ENCODE measurements at places on chromosomes 16 and 17. TPM values are rescaled to one million over a fixed set of nuclear protein-coding genes. Genes with fewer than 3 reads are reported as not detected.

The IL17C gene
- polyA plus RNA-seq, result not detected

The CHST4 gene
- polyA plus RNA-seq, result not detected

The SLC2A4 gene
- polyA plus RNA-seq, result 1.5 TPM

The HOXB7 gene
- polyA plus RNA-seq, result 6.6 TPM

The BICDL2 gene
- polyA plus RNA-seq, result 2.5 TPM

- peak; percentile 64 for DNase-seq
Observed at GRCh38 chr17:29722411-29723198, 99.9 kb upstream of the CORO6 start.

GRCh38 chr16:89779909-89780305 lies 36.5 kb downstream of the FANCA start:
- no peak for DNase-seq

GRCh38 chr17:78313735-78314648 lies 45.9 kb downstream of the SOCS3 start:
- peak; percentile 63 for DNase-seq

- no peak for DNase-seq
Observed at GRCh38 chr16:57540387-57540786, 2.1 kb upstream of the ADGRG5 start.

- DNase-seq, result peak; percentile 71
Observed at GRCh38 chr17:58447039-58447975, 30.0 kb upstream of the RNF43 start.

DNA sequence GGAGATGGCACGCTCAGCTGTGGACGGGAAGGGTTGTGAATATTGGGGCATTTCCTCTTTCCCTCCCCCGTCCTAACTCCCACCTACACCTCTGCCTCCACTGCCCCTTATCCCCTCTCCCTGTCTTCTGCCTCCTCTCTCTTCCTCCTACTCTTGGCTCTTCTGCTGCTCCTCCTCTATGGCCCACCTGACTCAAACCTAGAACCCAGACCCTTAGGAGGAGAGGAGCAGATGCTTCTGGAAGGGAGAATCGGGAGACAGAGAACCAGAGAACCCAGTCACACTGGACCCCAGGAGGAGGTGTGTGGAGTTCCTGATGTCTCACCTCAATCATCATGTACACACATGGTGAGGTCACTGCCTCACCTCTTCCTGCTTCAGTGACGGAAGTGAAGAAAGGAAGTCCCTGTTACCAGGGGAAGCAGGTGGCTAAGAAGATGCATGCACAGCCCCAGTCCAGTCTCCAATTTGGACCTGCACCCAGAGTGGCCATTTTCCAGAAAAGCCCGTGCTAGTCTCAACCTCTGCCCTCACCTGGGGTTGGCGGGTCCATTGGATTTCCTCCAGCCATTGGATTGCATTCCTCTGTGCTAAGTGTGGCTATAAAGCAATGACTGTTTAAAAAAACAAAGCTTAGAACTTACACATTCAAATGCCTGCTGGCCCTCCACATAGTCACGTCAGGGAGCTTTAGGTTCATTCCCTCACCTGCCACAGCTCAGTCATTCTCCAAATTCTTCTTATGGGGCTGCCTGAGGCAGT lies 4.0 kb downstream of the RNF222 start:
- no peak for DNase-seq

DNA sequence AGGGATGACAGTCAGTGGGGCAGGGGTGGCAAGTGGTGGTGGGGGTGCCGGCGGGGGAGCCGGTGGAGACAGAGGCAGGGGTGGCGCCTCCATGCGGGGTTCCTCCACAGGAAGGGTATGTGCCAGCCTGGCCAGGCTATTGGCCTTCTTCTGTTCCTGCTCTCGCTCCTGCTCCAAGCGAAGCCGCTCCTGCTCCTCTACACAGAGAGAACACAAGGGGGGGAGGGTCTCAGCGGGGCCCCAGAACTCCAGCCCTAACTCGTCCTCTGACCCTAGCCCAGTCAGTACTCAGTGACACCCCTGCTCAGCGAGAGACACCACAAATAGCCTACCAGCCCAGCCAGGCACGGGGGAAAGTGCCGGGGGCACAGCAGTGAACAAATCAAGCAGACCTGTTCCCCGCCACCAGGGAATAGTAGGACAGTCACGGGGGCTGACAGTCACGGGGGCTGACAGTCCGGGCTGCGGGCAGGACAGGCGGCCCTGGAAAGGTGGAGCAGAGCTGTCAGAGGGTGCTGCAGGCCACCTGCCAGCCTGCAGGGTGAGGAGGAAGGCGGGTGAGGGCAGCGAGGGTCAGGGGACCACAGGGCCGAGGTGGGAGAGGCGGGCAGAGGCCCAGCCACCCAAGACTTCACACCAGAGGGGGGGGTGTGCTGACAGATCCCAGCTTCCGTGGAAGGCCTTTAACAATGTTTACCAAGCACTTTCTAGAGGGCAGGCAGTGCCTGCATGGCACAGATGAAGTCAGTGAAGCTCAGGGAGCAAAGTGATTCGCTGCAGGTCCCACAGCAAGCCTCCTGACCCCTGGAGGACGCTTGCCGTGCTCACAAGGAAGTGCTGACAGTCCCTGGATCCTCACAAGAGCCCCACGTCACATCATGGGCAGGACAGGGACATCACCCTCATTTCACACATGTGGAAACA lies 5.3 kb downstream of the MNT start:
- DNase-seq, result peak; percentile 82

GRCh38 chr16:17520561-17520960 lies 49.8 kb upstream of the XYLT1 start:
- DNase-seq, result no peak

GRCh38 chr16:79339863-79340262 lies 260.7 kb downstream of the MAF start:
- no peak for DNase-seq

- DNase-seq, result no peak
Observed at GRCh38 chr17:28141313-28141712, 98.8 kb downstream of the NLK start.

GRCh38 chr17:15957608-15958307 lies 12.8 kb downstream of the ADORA2B start:
- DNase-seq, result no peak

- DNase-seq, result no peak
Observed at GRCh38 chr17:47997586-47997985, 26.7 kb downstream of the CDK5RAP3 start.

DNA sequence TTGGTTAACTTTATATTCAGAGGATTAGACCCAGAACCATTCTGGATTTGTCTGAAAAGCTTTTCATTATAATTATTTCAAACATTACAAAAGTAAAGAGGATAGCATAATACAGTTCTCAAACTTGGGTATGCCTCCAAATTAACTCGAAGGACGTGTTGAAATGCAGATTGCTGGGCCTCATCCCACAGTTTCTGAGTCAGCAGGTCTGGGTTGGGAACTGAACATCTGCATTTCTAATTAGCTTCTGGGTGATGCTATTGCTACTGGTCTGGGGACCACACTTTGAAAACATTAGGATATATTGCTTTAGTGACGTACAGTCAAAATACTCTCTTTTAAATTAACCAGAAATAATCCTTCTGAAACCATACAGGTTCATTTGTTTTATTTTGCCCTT lies 10.0 kb downstream of the TPPP3 start:
- no peak for DNase-seq

DNA sequence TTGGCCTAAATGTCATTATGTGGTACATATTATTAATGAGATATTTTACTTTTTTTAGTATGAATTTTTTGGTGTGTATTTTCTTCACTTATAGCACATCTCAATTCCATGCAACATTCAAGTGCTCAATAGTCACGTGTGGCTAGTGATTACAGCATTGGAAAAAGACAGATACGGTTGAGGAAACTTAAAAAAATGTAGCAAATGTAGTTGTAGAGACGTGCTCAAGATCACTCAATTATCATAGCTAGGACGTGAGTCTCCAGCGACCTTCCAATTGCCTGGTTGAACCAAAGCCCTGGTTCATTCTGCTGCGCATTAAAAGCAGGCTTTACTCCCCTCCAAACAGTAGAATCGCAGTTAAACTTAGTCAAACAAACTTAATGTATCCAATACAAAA lies 1.2 kb upstream of the LIG3 start:
- DNase-seq, result no peak

DNA sequence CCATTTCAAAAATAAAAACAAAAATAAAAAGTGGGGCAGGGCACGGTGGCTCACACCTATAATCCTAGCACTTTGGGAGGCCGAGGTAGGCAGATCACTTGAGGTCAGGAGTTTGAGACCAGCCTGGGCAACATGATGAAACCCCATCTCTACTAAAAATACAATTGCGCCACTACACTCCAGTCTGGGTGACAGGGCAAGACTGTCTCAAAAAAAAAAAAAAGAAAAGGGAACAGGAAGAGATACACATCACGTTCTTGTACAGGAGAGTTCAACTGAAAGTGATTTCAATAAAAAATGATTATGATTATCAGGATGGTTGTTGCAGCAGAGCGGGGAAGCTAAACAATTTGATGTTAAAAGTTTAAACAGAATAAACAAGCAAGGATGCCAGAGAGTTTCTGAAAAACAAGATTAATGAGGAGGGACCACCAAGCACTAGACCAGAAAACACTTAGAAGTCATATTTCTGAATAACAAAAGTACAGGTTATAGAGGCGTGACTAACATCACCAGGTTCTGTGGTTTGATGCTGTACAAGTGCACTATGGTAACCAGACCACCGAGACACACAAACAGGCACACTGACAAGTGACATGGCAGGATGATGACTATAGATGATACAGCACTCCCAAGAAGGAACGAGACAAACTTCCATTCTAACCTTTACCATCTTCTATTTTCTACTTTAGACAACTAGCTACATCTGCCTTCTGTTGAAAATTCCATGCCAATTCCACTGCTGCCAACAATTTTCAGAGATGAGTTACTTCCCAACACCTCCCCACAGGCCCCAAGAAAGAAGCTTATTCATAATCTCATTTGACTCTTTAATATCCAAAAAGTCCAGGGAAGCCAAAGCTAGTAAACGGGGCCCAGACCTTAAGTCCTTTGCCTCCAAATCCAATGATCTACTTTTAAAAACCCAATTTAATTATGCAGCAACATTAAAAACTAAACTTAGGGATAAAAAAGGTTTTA lies 11.8 kb downstream of the DNAJA2 start:
- no peak for DNase-seq

DNA sequence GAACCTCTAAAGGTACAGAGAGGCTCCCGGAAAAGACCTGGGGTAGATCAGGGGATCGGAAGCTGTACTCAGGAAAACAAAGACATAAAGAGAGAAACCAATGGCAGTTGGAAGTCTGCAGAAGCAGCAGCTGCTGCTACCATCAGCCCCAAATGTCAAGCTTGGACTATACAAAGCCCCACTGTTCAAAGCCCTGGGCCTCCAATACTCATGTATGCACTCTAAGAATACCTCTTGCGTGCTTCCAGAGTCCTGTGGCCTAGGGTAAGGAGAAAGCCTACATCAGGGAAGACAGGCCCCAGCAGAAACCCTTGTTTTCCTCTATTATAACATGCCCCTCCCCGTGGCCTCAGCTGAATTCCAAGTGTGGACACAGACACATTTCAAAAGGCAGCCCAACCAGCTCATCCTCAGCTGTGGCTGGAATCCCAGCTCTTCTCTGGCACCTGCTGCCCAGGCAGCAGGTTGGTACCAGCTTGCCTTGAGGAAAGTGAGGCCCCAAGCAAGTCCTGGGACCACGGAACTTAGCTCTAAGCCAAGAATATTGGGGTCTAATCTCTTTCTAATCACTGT lies 19.3 kb upstream of the MTMR4 start:
- DNase-seq, result no peak

- DNase-seq, result no peak
Observed at GRCh38 chr17:40333781-40334448, 24.9 kb downstream of the RARA start.

GRCh38 chr16:48687421-48688038 lies 77.5 kb upstream of the N4BP1 start:
- DNase-seq, result no peak

- DNase-seq, result peak; percentile 56
Observed at GRCh38 chr17:50613007-50613992, 21.4 kb upstream of the ABCC3 start.

- DNase-seq, result no peak
Observed at GRCh38 chr16:54812229-54812628, 118.4 kb upstream of the IRX5 start.

DNA sequence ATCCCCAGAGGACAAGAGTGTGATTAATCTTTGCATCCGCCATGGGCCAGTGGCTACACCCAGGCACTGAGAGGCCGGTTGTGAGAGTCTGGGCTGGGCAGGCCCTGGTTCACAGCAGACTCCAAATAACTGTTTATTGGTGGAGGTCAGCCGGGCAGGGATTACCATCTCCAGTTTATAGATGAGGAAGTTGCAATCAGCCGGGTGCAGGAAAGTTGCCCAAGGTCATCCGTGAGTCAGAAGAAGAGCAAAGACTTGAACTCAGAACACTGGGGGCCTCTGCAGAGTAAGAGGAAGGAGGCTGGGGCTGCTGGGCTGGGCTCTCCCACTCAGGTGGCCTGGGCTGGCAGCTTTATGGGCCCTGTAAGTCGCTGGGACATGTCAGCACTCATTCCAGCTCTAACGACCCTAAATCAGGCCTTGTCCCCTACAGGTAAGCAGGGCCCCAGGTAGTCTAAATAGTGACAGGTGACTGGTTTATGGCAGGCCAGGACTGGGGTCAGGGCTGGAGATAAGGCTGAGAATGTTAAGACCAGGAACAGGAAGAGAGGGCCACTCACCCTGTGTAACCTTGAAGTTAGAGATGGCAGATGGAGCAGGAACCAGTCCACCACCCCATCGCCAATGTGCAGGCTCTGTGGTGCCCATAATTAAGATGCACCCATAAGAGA lies 2.1 kb upstream of the CA4 start:
- no peak for DNase-seq

DNA sequence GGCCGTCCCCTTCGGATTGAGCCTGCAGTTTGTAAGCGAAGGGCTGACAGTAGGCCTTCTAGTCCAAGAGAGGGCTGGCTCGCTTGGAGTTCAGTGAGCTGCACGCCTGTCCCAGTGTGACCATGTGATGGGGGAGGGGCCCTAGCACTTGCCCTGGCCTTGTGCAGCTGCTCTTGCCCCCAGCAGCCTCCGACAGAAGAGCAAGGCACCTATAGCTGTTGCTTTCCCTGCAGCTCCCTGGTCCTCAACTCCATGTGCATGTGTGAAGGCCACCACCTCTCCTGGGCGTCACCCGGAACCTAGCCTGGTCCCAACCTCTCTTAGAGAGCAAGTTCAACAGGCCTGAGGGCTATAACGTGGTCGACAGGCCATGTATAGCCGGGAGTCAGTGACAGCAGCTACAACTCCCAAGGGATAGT lies 5.6 kb downstream of the SPHK1 start:
- no peak for DNase-seq

DNA sequence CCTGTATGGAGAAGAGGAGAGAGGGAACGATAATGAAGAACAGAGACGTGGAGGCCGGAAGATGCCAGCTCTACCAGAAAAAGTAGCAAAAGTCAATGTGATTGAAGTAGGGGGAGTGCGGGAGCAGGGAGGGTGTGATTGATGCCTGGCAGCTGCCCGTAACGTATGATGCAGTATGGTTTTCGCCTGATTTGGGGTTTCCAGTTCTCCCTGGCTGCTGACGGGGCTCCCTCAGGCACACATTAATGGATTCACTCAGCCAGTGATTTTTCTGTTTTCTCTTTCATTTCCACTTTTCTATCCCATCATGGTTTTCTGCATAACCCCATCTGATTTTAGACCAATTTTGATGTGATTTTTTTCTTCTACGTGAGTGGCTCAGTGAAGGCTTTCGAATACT lies 62.1 kb downstream of the PRKCA start:
- DNase-seq, result no peak
